Activated T-helper 2 cell treated with anti-CD3 and anti-CD28 coated beads, Interferon-gamma antibody, Interleukin-2, Interleukin-4, amounts not matched to agents 10 μg/mL and 5 μg/mL and 100 μg/mL, durations not matched to agents 14 hours and 24 hours and 36 hours (primary cell): ENCODE measurements at places on chromosomes 13 and 19.

DNA sequence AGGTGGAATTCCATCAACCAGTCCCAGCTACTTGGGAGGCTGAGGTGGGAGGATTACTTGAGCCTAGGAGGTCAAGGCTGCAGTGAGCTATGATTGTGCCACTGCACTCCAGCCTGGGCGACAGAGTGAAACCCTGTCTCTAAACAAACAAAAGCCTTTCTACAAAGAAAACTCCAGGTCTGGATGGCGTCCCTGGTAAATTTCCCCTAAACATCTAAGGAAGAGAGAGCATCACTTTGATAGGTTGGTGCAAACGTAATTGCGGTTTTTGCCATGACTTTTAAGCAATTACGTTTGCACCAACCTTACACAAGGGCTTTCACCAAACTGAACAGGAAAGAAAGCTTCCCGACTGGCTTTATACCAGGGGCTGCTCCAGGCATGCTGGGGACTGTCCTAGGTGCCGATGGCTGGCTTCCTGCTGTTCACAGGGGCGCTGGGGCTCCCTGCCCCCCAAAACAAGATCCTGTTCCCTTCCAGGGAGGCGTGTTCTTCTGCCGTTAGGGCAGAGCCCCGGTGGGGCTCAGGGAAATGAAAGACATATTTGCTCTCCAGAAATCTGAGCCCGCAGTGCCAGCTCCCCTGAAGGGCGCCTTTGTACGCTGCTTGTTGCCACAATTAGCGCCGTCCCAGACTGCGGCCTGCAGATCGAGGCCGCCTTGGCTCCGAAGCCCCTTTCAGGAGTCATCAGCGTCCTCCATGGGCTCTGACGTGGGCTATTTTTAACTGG, 38.7 kb upstream of the KLF2 start:
- no peak for DNase-seq

GRCh38 chr19:2391118-2391725, 31.2 kb downstream of the TMPRSS9 start:
- DNase-seq: peak; percentile 20

GRCh38 chr13:20270163-20270865, 38.2 kb upstream of the GJB6 start:
- no peak for DNase-seq

GRCh38 chr13:62209529-62209928, 793.9 kb upstream of the PCDH20 start:
- DNase-seq: no peak

GRCh38 chr13:26179344-26179743, 42.8 kb downstream of the RNF6 start:
- no peak for DNase-seq

- no peak for DNase-seq
Measured at GRCh38 chr13:44373601-44374347, at the start of gene SERP2. SERP2 (plus strand) TSS chr13:44373824; CDS start chr13:44374026, 202 bp downstream.

GRCh38 chr19:50669302-50670101, 20.3 kb downstream of the C19orf81 start:
- peak; percentile 36 for DNase-seq

GRCh38 chr19:18480006-18480691, 41.7 kb downstream of the ELL start:
- no peak for DNase-seq

DNA sequence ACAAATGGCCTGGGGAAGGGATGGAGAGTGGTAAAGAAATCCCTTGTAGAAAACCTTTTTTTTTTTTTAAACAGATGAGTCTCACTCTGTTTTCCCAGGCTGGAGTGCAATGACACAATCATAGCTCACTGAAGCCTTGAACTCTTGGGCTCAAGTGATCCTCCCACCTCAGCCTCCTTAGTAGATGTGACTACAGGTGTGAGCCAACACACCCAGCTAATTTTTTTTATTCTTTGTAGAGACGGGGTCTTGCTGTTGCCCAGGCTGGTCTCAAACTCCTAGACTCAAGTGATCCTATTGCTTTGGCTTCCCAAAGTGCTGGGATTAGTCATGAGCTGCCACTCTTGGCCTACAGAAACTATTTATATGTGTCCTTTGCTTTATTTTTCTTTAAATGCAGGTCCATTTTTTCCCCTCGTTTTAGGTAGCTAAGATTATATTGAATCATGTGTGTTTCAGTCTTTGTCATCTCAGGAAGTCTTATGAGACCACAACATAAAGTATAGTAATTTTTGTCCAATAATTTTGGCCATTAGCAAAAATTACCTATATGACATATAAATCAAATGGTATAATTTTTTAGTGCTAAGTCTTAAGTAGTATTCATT, 10.5 kb downstream of the LPAR6 start:
- DNase-seq: no peak

DNA sequence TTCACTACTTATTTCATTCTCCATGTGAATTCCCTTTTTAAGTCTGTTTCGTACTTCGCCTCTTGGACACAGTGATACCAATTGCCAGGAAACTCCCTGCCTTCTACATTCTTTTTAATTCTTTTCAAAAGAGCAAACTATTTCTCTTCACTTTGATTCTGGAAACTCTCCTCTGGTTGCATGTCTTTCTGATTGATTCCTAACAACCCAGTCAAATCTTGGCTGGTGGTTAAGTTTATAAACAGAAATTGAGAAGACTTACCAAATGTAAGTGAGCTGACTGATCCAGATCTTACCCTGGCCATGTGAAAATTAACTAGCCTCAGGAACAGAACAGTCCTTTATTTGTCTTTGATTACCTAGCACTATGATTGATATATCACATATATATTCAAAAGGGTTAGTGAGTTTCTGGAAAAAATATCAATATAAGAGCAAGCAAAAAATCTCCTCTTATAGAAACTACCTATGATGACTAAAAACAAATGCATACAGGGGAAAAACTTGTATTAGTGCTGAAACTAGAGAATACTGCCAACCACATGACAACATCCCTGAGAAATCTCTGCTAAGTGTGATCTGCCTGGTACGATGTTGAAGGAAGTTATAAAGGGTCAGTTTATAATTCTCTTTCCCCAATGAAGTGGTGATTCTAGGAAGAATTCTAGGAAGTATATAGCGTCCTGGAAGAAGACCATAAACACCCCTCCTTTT, 152.6 kb upstream of the HTR2A start:
- DNase-seq: no peak

GRCh38 chr19:10102787-10103236, 334 bp upstream of the ANGPTL6 start:
- no peak for DNase-seq
